ENCODE measurements at places on chromosomes 5 and 9.

DNA sequence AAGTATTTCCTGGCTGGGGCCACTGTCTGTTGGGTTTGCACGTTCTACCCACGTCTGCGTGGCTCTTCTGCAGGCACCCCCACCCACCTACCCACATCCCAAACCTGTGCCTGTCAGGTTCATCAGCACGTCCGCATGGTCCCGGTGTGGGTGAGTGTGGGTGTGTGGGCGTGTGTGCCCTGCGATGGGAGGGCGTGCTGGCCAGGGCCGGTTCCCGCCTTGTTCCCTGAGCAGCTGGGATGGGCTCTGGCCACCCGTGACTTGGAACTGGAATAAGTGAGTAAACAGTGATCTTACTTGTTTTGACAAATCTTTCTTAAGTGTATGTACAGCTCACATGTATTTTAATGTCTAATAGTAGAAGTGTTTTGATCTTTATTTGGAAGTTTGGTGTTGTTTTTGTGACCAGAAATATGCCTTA lies 20.4 kb downstream of the ERGIC1 start:
- H3K36me3 ChIP-seq = peaks cover 5% of the 10 kb centered on the region
- no peak overlapping the region for H3K4me3 ChIP-seq
- peaks cover 47% of the 10 kb centered on the region for H3K4me1 ChIP-seq

DNA sequence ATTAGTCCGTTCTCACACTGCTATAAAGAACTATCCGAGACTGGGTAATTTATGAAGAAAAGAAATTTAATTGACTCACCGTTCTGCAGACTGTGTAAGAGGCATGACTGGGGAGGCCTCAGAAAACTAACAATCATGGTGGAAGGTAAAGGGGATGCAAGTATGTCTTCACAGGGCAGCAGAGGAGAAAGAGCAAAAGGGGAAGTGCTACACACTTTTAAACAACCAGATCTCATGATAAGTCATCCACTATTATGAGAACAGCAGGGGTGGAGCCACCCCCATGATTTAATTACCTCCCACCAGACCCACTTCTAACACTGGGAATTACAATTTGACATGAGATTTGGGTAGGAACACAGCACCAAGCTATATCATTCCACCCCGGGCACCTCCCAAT lies 26.6 kb downstream of the FST start:
- H3K4me3 ChIP-seq = no peak overlapping the region
- peaks cover 5% of the 10 kb centered on the region for H3K27me3 ChIP-seq
- no peak for DNase-seq
- H3K36me3 ChIP-seq = no peaks in the 10 kb centered on the region
- no peaks in the 10 kb centered on the region for H3K4me1 ChIP-seq

- no peaks in the 10 kb centered on the region for H3K4me1 ChIP-seq
- H3K27me3 ChIP-seq = no peaks in the 10 kb centered on the region
- no peaks in the 10 kb centered on the region for H3K36me3 ChIP-seq
- no peak for DNase-seq
Observed at GRCh38 chr5:102625928-102626327, 127.1 kb upstream of the SLCO6A1 start.

- H3K36me3 ChIP-seq = peaks cover 3% of the 10 kb centered on the region
- no peak for DNase-seq
- peak overlapping the region; percentile 90 for H3K27ac ChIP-seq
- H3K4me3 ChIP-seq = peak overlapping the region; percentile 65
- no peaks in the 10 kb centered on the region for H3K27me3 ChIP-seq
- H3K4me1 ChIP-seq = peaks cover 23% of the 10 kb centered on the region
Observed at GRCh38 chr9:86282979-86283535, 719 bp upstream of the ISCA1 start.

- peak; percentile 78 for DNase-seq
- H3K4me3 ChIP-seq = peak overlapping the region; percentile 83
- peak overlapping the region; percentile 89 for H3K27ac ChIP-seq
- H3K4me1 ChIP-seq = peaks cover 37% of the 10 kb centered on the region
- H3K27me3 ChIP-seq = no peaks in the 10 kb centered on the region
Observed at GRCh38 chr5:42992088-42992879, 47.8 kb downstream of the ANXA2R start.

GRCh38 chr5:170648541-170648940 lies 135.0 kb upstream of the GABRP start:
- peaks cover 11% of the 10 kb centered on the region for H3K27me3 ChIP-seq
- no peak overlapping the region for H3K27ac ChIP-seq
- H3K36me3 ChIP-seq = no peaks in the 10 kb centered on the region
- H3K4me3 ChIP-seq = no peak overlapping the region

GRCh38 chr9:136349546-136349945 lies 14.0 kb downstream of the DNLZ start:
- H3K4me1 ChIP-seq = no peaks in the 10 kb centered on the region
- no peaks in the 10 kb centered on the region for H3K27me3 ChIP-seq
- no peaks in the 10 kb centered on the region for H3K36me3 ChIP-seq
- H3K27ac ChIP-seq = no peak overlapping the region
- no peak overlapping the region for H3K4me3 ChIP-seq

GRCh38 chr9:91253488-91253887 lies 108.2 kb downstream of the AUH start:
- no peaks in the 10 kb centered on the region for H3K27me3 ChIP-seq
- H3K27ac ChIP-seq = no peak overlapping the region
- peaks cover 9% of the 10 kb centered on the region for H3K36me3 ChIP-seq
- no peak overlapping the region for H3K4me3 ChIP-seq
- DNase-seq = peak; percentile 6
- no peaks in the 10 kb centered on the region for H3K4me1 ChIP-seq

- no peaks in the 10 kb centered on the region for H3K27me3 ChIP-seq
- no peak overlapping the region for H3K27ac ChIP-seq
Observed at GRCh38 chr9:27539479-27540441, 10.1 kb upstream of the MOB3B start.

- no peak overlapping the region for H3K27ac ChIP-seq
- H3K27me3 ChIP-seq = no peaks in the 10 kb centered on the region
- no peak for DNase-seq
- H3K4me1 ChIP-seq = no peaks in the 10 kb centered on the region
Observed at GRCh38 chr5:120988491-120988890, 524.4 kb downstream of the PRR16 start.

DNA sequence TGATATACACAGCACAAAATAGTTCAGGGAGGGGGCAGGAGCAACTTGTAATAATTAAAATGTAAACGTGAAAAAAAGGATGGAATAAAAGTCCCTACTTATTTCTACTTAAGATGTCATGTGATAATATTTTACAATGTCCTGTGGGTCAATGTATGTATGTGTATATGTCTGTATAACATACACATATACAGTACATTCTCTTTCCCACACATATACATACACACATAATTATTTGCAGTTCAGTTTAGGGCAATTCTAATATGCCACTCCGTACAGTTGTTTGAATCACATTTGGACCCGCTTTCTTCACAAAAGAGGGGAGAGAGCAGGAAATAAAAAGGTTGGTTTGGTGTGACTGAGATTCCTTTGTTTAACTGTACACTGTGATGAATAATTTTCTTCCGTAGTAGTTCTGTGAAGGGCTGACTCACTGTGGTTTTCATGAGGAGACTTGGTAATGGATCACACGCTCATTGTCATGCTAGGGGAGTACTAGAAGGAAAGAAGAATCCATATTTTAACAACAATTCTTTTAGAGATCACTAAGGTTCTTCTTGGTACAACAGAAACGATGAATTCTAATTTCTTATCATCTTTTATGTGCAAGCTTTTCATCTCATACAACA lies 26.2 kb upstream of the ACOT12 start:
- H3K4me3 ChIP-seq = no peak overlapping the region
- DNase-seq = no peak
- H3K36me3 ChIP-seq = no peaks in the 10 kb centered on the region
- H3K27ac ChIP-seq = no peak overlapping the region

DNA sequence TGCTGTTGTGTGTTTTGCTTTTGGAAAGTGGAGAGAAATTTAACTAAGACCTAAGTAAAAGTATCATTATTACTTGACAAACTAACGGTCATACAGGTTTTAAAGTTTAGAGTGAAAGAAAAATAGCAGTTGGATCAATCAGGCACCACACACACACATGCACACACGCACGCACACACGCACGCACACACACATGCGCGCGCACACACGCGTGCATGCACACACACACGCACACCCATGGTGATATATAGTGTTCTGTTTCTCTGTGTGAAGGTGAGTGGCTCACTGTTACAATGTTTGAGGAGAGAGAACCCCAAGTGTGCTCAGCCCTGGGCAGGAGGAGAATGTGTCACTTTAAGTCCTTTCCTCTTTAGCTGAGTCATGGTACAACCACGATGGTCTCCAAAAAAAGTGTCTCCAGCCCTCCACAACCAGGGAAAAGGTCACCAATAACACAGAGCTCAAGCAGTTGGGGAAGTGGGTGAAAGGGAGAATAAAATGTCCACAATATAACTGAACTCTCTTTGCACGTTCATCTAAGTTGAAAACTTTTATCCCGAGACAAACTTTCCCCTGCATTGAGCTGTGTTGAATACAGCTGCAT lies 3.2 kb downstream of the ZNF366 start:
- no peaks in the 10 kb centered on the region for H3K36me3 ChIP-seq
- no peak for DNase-seq
- no peak overlapping the region for H3K4me3 ChIP-seq
- H3K27me3 ChIP-seq = no peaks in the 10 kb centered on the region
- H3K4me1 ChIP-seq = no peaks in the 10 kb centered on the region
- H3K27ac ChIP-seq = no peak overlapping the region

DNA sequence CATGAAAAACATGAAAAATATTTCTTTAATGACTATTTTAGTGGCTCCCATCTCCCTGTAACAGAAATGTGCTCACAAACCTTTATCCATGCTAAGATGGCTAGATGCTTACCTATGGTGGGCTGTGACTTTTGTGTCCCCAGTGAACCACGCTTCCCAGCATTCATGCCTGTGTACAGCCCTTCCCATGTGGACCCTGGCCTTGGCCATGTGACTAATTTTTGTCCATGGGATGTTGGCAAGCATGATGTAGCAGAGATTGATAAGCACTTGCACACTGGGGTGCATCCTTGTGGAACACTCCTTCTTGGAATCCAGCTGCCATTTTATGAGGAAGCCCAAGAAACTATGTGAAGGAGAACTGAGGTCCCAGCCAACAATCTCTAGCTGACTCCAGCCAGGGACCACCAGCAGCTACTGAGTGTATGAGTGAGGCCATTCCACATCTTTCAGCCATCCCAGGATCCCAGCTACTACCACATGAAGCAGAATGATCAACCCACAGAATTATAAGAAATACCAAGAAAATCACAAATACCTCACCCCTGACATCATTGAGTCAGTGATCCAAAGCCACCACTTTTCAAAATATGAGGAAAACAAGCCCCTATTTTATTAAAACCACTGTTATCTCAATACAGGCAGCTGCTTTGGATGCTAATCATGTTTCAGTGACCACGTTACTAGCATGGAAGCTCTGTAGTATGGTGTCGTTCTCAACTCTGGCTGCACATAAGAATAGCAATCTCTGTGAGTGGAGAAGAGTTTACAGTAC lies 16.1 kb upstream of the RAI14 start:
- H3K27ac ChIP-seq = no peak overlapping the region
- no peaks in the 10 kb centered on the region for H3K27me3 ChIP-seq
- H3K4me3 ChIP-seq = no peak overlapping the region
- DNase-seq = no peak
- H3K36me3 ChIP-seq = no peaks in the 10 kb centered on the region
- no peaks in the 10 kb centered on the region for H3K4me1 ChIP-seq

DNA sequence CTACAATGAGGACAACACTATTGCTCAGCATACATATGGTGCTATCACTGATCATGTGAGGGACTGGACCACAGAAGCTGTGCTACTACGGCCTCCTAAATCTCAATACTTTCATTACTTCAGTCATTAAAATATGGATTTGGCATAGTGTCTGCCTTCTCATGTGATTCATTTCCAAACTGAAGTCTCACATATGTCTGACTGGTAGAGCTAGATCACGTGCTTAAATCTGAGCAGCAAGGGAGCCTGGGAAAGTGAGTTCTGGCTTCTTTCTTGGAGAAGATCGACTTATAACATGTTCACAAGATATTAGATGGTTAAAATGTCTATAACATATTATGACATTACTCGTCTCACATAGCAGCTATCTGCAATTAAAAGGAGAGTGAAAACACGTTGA lies 8.3 kb downstream of the KIF4B start:
- no peaks in the 10 kb centered on the region for H3K36me3 ChIP-seq
- peaks cover 13% of the 10 kb centered on the region for H3K27me3 ChIP-seq
- no peaks in the 10 kb centered on the region for H3K4me1 ChIP-seq
- H3K4me3 ChIP-seq = no peak overlapping the region
- no peak overlapping the region for H3K27ac ChIP-seq

DNA sequence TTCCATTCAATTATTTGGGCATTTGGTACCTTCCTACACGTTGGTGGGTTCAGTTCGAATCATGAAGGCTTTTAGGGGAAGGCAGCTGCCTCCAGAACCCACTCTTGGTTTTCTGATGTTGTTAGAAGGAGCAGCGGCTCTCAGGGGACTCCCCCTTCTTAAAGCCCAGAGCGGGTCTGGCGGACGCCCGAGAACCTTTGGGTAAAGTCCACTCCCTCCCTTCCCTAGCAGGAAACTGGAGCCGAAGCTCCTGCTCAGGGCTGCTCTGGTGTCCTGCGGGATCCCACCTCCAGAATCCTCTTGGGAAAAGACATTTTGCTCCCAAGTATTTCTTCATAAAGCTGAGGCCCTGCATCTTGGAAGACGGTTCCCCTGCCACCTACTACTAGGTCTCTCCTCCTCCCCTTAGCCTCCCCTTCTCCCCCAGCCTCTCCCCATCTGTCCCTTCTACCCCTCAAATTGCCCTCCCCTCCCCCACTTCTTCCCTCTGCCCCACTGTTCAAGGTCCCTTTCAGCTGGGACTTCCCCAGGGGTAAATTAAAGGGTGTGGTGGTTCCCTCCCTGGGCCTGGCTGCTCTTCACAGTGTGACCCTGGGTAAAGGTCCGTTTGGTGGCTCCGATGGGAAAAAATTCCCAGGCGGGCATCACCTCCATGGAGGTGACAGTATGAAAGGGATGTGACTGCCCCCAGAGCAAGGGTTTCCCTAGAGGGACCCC lies 9.3 kb downstream of the IRX4 start:
- peaks cover 9% of the 10 kb centered on the region for H3K27me3 ChIP-seq
- no peak overlapping the region for H3K4me3 ChIP-seq
- no peak overlapping the region for H3K27ac ChIP-seq
- no peak for DNase-seq
- no peaks in the 10 kb centered on the region for H3K4me1 ChIP-seq
- H3K36me3 ChIP-seq = no peaks in the 10 kb centered on the region

DNA sequence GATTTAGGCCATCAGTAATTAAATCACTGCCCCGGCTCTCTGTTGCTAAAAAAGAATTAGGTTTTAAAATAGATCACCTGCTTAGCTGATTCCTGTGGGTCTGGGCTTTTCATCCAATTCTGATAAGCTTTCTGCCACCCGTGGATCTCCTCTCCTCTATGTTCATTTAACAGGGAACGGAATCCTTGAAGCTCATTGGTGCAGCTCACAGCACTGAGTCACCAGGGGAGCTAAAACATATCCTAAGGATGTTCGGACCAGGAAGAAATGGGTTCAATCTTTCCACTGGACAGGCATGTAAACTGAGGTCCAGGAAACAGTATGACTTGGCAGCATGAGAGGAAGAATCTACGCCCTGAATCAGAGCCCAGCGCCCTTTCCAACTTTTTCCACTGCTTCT lies 267.1 kb upstream of the GRIA1 start:
- no peaks in the 10 kb centered on the region for H3K27me3 ChIP-seq
- H3K27ac ChIP-seq = no peak overlapping the region
- H3K4me3 ChIP-seq = no peak overlapping the region
- no peaks in the 10 kb centered on the region for H3K36me3 ChIP-seq

Data from T-cell (primary cell).